ENCODE measurements at places on chromosomes 7 and 10. TPM values are rescaled to one million over a fixed set of nuclear protein-coding genes. Genes with fewer than 3 reads are reported as not detected.

RPP30 gene
- total RNA-seq: 43.5 TPM

DDC gene
- 3.1 TPM for total RNA-seq

GNAT3 gene
- total RNA-seq: not detected

GRM8 gene
- total RNA-seq: 0.83 TPM

PNLIP gene
- 2.9 TPM for total RNA-seq

KLLN gene
- total RNA-seq: 1.5 TPM

PDE6C gene
- not detected for total RNA-seq

ETV1 gene
- total RNA-seq: 85.3 TPM

UPK3B gene
- 3.6 TPM for total RNA-seq

EGR2 gene
- 0.82 TPM for total RNA-seq

HMX2 gene
- total RNA-seq: not detected

HMX3 gene
- total RNA-seq: not detected

STK32C gene
- total RNA-seq: 22.0 TPM

SEC23IP gene
- 43.1 TPM for total RNA-seq

DNA sequence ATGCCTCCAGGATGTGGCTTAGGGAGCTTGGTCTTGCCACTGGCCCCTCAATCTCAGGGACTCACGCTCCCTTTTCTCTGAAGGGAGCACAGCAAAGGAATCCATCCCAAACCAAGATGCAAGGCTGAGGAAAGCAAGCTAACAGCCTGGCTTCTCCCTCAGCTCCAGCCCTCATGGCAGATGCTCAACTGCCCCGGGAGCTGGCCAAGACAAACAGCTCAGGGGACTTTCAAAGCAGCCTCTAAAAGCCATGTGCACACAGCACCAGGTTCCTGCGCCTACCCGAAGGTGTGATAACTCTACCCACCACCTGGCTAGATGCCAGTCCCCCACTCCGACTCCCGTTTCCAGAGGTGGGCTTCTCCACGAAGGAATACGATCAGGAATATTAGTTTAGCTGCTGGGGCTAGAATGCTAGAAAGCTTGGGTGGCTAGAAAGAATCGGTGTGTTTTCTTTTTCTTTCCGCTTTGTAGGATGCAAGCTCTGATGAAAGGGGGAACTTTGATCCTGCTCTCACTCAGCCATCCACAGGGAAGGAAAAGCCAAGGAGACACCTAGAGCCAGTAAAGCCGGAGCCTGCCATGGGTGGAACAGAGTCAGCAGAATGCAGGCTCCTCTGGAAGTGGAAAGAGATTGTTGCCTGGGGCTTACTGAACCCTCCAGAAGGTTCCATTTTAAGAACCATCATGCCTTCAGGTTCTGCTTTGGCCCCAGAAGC lies 89.0 kb upstream of the FGFR2 start:
- DNase-seq: no peak

DNA sequence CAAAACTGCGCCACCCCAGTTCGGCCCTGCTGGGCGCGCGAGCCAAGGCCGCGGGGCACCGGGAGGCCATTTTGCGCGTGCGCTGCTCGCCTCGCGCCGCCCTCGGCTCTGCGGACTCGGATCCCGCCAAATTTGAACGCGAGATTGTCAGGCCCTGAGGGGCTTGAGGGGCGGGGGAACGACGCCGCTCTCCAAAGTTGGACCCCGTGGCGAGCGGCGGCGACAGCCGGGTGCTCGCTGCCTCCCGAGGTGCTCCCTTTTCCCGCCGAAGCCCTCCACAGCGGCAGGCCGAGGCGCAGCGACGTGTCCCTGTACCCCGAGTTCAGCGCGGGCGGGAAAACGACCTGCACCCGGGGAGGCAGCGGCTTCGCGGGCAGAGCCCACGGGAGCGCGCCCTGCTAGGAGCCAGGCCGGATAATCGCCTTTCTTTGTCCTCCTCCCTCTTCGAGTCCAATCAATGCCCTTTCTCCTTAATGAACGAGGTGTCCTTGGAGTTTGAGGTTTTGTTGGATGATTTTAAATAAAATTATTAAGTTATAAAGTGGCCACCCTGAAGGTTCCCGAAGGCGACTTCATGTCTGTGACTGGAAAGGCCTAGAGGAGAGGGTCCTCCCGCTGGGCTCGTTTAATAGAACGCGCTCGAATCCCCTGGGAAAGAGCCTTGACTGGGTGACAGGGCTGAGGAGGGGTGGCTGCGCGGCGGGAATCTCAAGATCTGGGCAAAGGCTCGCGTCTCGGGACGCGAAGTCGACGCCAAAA lies 10.7 kb upstream of the SPAG6 start:
- peak; percentile 68 for DNase-seq

DNA sequence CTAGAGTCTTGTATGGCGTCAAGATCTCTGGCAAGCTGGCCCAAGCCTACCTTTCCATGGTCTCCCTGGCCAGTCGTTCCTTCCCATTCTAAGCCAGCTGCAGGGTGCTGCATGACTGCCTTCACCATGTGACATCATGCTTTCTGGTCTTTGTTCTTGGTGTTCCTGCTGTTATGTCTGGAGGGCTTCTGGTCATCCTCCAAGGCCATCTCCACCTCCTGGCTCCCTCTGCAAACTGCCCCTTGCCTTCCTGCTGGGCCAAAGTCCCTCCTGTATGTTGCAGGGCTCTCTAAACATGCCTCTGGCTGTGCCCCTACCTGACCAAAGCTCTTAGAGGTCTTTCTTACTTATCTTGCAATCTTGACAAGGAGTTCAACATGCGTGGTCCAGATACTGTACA lies 44.4 kb upstream of the SHH start:
- no peak for DNase-seq

DNA sequence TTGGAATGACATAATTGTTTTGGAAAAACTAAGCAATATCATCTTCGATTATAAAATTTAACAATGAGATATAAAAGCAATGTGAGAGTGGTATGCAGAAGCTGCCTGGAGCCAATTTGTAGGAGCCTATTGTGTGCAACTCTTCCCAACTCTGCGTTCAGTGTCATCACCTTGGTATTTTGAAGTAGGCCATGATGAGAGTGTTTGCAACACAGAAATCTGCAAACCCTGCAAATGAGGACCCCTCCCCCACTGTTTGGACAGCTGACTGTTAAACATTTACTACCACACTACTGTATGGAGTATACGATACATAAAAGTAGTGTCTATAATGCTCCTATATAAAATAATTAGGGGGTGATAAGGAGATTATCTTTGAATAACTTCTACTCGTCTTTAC lies 531.3 kb downstream of the ATRNL1 start:
- no peak for DNase-seq

DNA sequence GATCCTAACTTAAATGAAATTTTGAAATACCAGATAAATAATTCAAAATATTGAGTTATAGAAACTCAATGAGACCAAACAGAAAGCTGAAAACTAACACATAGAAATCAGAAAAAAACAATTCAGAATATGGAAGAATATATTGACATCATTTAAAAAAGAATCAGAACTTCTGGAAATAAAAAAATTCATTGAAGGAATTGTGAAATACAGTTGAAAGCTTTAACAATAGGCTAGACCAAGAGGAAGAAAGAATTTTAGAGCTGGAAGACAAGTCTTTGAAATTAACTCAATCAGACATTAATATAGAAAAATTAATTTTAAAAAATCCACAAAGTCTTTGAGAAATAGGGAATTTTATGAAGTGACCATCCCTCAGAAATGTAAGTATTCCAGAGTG lies 36.8 kb upstream of the AKR1C1 start:
- no peak for DNase-seq

DNA sequence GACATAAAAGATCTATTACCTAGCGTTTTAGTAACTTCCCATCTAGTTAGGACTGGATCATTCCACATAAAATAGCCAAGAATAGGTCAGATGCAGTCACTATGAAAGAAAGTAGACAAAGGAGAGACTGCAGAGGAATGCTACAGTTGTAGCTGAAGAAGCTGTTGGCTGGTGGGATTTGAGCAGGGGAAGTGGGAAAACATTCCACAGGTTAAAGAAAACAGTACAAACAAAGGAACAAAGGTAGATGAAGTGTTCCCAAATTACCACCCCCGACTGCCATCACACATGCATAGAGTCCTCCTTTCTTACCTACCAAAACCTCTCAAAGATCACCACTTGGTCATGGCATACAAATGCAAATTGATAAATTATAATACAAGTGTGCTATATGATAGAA lies 41.8 kb downstream of the DLD start:
- DNase-seq: no peak

DNA sequence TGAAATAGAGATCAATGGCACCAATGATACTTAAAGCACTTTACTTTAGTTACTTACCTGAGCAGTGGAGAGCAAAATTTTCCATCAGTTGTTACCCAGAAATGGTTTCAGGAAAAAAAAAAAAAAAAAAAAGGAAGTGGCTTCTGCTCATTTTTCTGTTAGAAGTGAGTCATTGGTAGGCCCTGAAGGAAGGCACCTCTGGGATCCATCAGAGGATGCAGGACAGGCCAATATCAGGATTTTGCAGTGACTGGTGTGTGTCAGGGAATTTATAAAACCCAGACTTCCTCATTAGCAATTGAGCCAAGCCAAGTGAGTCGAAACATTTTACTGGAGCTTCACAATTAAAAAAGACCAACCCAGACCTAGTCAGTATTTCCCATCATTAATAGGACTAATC lies 2.3 kb upstream of the SMIM30 start:
- no peak for DNase-seq

GRCh38 chr10:31315453-31315852 lies 3.6 kb upstream of the ZEB1 start:
- no peak for DNase-seq

GRCh38 chr10:25934621-25935139 lies 651 bp downstream of the MYO3A start:
- peak; percentile 24 for DNase-seq

DNA sequence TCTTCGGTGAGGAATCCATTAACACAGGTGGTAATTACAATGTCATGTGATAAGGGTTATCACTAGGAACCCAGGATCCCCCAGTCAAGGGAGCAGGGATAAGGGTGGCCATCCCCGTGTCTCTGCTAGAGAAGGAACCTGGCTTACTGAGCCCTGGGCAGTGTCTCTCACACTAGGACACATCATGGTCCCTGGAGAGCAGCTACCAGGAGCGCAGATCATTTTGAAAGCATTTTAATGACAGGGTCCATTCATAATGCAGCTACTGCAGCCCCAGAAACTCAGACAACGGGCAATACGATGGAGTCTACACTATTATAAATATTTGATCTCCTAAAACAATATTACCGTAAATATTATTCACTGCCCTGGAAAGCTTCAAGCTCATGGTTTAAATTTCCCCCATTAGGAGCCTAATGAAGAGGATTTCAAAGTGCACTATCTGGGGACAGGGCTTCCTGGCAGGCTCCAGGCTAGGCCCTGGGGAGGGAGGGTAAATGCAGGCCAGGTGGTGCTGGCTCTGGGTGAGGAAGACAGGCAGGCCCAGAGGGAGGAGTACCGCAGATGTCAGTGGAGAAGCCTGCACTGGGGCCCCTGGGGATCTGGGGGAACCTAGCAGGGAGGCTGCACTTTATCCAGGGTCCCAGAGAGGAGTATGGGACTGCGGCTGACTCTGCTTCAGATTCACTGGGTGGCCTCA lies 52.6 kb upstream of the LOXL4 start:
- DNase-seq: no peak

DNA sequence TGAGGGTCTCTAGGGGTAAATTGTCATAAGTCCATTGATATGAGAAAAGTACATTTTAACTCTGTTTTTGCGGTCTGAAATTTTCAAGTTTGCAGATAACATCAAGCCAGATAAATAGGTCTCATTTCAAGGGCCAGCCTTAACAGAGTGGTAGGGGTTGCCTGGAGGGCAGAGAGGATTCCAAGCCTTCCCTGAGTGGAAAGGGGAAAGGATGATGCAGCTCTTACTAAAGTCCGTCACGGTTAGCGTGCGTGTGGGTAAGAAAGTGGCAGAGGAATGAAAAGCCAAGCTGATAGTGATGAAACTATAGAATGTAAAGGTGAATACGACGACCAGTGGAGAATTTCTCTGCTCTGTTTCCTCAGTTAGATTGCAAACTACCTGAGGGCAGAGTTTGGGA lies 71.6 kb downstream of the ADRA2A start:
- no peak for DNase-seq

DNA sequence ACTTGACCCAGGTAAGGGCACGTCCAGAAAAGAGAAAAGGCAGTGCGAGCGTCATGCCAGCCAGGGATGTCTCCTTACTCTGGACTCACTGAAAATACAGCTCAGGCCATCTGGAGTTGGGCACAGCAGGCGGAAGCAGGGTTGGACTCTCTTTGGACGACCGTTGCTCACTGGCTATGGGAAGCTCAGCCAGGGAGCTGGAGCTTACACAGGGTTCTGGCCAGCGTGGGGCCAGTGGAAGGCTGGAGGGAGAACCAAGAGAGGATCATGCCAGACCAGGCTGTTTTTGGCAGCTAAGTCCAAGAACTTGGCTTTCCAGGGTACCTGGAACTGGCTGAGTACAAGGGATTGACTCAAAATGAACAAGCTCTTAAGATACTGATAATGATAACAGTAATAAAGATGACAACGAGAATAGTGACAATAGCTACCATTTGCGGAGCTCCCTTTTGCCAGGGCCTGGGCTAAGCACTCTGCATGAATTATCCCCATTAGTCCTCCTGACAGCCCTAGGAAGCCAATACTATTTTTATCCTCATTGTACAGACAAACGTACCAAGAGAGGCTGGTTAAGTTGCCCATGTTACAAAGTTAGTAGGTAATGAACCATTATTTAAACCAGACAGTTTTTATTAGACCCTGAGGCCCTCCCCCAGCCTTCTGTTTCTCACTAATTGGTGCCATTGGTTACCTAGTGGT lies 177.6 kb downstream of the PTPN20 start:
- DNase-seq: no peak

GRCh38 chr7:133778472-133778871 lies 348.7 kb upstream of the LRGUK start:
- no peak for DNase-seq

- peak; percentile 48 for DNase-seq
These were observed 36.0 kb downstream of the GNA12 start for GRCh38 chr7:2807845-2808772.

GRCh38 chr7:138886501-138886917 lies 88.5 kb upstream of the ATP6V0A4 start:
- no peak for DNase-seq

- peak; percentile 93 for DNase-seq
These were observed 184.6 kb downstream of the FANK1 start for GRCh38 chr10:126080879-126081411.

DNA sequence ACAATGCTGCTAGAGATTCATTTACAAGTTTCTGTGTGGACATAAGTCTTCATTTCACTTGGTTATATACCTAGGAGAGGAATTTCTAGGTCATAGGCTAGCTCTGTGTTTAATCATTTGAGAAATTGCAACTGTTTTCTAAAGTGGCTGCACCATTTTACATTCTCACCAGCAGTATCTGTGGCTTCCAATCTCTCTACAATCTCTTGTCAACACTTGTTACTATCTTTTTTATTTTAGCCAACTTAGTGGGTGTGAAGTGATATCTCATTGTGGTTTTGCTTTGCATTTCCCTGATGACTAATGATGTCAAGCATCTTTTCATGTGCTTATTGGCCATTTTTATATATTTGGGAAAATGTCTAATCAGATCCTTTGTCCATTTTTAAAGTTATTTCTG lies 53.0 kb upstream of the DRGX start:
- DNase-seq: no peak

GRCh38 chr7:31002256-31002655 lies 38.5 kb downstream of the GHRHR start:
- no peak for DNase-seq

Measured in lung (tissue), 17 donors.